Caco-2 (cell line): ENCODE measurements at places on chromosomes 7 and 10. TPM values are rescaled to one million over a fixed set of nuclear protein-coding genes. Genes with fewer than 3 reads are reported as not detected.
A peak's percentile ranks its signal among the peaks of the same experiment; 100 is the strongest.

DNA sequence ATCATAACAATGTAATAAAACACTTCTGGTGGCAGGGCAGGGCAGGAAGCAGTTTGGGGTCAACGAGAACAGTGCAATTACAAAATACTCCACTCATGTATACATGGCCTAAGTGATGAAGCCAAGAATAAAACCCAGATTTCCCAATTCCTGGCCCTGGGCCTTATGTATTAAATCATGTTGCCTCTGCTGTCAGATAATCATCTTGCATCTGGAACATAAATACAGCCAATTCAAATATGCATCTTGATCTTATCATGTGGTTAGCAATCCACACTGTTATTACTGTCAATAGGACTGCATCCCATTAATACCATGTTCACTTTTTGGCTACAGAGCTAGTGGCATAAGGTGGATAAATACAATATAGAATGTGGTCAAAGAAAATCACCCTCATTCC lies 186.5 kb upstream of the SLC25A13 start:
- no peak for DNase-seq

DNA sequence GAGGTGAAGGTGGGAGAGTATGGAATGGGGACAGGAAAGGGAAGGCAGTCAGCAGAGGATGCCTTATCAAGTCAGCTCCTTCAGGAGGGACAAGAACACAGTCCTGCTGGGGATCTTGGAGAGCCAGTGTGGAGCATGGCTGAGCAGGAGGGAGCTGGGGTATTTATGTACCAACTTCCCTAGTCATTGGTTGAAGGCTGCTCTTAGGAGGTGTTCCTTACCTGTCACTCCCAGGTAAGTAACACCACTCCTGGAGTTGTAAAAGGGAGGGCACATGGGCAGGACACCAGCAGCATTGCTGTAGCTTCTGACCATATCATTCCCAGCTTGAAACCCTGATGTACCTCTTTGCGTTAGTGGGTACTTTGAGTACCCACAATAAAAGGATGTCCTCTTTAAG lies 29.8 kb downstream of the SLC29A3 start:
- no peak for DNase-seq

- no peak for DNase-seq
These were observed 1.4 kb downstream of the LARP4B start for GRCh38 chr10:929960-930624.

DNA sequence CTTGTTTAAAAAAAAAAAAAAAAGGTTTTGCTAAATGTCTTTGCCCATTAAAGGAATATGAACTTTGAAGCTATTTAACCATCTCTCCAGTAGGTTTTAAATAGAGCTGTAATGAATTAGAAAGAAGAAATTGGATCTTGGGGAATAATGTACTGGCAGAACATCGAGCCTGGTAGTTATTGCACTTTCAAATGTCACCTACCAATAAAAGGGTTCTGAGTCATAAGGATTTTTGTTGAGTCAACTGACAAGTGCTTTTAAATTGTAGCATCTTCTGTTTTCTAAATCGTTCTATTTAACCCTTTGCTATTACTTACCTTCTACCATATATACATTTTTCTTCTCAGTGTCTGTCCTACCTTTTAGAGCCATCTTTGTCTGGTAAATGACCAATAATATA lies 10.7 kb downstream of the CUTC start:
- no peak for DNase-seq

- DNase-seq, result no peak
These were observed 1.5 kb downstream of the HDAC9 start for GRCh38 chr7:18497082-18497481.

DNA sequence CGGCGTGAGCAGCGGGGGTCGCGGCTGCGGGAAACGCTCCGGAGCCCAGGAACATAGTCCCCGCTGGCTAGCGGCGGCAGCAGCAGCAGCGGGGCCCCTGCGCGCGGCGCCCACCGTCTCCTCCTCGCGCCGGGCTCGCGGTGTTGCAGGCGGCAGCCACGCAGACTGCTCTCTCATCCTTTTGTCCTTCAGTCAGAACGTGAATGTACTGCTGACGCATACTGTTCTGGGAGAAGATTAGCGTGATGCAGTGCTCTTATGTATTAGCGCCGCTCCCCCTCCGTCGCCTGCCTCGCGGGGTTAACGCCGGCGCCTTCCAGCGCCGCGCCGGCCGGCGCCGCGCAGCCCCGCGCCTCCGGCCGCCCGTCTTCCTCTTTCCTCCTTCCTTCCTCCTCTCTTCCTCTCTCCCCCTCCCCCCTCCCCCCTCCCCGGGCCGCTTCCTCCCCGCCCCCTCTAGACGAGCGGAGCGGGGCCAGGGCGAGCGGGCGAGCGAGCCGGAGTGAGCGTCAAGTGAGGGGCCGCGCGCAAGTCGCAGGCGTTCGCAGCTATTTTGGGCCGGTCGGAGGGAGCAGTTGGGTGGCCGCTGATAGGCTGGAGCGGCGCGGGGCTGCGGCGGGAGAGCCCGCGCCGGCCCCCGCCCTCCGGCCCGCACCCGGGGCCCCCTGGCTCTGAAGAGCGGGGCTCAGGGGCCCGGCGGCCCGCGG lies 816 bp upstream of the LRRC4 start:
- no peak for DNase-seq

DNA sequence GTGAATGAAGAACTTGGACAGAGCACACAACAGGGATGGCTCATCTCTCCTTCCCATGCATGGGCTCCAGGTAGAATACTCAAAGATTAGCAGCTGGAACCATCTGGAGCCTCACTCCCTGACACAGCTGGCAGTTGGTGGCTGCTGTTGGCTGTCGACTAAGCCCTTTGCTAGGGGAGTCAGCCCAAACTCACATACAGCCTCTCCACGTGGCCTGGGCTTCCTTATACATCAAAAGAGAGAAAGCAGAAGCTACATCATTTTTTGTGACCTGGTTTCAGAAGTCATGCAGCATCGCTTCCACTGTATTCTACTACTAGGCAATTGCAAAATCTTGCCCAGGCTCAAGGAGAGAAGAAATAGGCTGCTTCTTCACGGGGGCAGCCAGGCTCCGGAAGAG lies 24.4 kb downstream of the ASNS start:
- no peak for DNase-seq

GRCh38 chr10:12916587-12916986 lies 84.9 kb downstream of the CCDC3 start:
- no peak for DNase-seq

GRCh38 chr10:66680886-66681285 lies 244.9 kb upstream of the LRRTM3 start:
- no peak for DNase-seq

GRCh38 chr7:31171984-31172383 lies 119.9 kb downstream of the ADCYAP1R1 start:
- no peak for DNase-seq

DNA sequence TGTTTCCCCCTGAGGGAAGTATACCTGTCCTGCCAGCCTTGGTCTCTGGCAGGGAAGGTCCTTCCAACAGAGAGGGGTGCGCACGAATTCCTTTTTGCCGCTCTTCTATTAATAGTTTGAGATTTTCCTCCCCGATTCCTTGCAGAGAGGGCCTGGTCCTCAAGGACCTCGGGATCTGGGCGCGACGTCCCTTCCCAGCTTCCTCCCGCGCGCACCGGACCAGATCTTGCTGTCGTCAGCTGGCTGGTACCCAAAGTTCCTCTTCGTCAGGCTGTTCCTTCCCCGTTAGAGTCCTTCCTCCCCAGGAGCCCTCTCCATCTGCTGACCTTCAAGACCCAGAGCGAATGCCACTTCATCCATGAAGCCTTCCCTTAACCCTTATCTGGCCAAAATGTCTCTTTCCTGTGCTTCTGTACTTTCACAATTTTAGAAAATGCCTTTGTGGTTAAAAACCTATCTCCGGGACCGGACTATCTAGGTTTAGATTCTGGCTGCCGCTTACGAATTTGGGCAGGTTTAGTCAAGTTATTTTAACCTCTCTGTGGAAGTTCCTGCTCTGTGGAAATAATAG lies 851 bp upstream of the GOT1 start:
- peak; percentile 49 for DNase-seq

DNA sequence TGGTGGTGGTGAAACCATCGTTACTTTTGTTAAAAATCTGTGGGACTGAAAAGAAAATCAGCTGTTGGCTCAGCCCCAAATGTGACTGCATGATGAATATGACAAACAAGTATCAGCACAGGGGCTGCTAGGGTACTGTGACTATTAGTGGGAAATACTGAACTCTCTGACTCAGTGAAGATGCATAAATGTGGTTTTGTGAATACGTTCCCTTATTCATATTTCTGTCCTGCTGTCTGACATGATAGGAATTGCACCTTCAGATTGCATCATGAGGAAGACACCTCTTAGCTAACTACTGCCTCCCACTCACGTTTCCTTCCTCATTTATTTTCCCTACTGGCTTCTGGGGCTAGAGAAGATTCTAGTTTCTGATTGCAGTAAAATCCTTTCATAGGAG lies 1.4 kb downstream of the CLEC5A start:
- no peak for DNase-seq

DNA sequence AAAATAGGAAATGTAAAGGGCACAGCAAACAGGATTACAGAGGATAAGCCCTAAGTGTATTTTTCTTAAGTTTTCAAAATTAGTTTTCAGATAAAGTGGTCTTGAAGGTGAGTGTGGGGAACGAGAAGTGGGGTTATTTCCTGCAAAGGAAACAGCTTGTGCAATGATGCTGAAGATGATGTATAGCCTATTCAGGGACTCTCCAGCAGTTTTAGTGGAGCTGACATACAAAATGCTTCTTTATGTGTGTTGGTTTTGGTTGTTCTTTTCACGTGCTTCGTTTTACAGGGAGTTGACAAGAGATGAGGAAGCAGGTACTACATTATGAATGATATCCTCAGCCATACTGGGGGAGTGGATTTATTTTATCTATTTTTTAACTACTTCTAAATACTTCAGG lies 20.5 kb downstream of the CASD1 start:
- DNase-seq, result no peak

DNA sequence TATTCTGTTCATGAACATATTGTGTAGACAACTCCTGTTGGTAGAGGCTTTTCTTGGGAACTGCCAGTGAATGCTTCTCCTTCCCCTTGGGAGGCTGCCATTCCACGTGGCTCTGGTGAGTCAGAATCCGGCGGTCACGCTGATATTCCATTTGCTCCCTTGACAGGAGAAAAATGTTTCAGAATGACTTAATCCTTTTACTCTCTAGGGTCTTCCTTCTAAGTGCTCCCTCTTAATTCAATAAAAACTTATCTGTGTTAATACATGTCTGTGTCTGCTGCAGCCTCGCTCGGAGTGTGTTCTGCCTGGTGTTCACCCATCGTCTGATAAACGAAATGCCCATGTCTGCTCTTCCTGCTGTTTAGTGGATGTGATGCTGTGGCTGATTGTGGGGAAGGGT lies 278.6 kb downstream of the ARHGAP12 start:
- no peak for DNase-seq

- no peak for DNase-seq
These were observed 23.9 kb upstream of the CYCS start for GRCh38 chr7:25148772-25149575.

DNA sequence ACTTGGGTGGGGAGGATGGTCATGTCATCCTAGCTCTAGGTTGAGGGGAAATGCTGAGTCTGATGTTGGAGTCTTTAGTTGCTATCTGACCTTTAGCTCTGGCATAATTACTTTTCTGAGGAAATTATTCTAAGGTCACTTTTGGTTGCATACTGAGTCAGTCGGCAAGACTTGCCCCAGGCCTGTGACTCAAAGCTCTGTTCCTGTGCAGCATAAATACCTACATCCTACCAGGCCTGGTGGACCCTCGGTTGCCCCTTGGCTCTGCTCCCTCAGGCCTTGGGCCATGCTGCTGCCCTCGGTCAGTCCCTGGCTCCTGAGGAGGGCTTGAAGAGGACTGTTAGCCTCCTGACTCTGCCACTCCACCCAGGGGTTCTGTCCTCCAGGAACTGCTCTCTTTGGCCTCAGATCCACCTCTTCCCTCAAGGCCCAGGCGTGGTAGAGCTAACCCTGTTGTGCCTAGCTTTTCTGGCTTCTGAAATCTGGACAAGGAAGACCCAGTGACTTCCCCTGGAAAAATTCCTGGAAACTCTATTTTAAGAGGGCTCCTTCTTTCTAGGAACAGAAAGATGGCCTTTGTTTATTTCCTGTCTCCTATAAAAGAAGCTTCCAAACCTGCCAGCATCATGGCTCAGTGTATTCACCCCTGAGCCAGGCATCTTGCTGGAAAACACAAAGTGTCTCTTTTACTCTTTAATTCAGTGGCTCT lies 71.2 kb downstream of the TMEM178B start:
- DNase-seq, result no peak

DNA sequence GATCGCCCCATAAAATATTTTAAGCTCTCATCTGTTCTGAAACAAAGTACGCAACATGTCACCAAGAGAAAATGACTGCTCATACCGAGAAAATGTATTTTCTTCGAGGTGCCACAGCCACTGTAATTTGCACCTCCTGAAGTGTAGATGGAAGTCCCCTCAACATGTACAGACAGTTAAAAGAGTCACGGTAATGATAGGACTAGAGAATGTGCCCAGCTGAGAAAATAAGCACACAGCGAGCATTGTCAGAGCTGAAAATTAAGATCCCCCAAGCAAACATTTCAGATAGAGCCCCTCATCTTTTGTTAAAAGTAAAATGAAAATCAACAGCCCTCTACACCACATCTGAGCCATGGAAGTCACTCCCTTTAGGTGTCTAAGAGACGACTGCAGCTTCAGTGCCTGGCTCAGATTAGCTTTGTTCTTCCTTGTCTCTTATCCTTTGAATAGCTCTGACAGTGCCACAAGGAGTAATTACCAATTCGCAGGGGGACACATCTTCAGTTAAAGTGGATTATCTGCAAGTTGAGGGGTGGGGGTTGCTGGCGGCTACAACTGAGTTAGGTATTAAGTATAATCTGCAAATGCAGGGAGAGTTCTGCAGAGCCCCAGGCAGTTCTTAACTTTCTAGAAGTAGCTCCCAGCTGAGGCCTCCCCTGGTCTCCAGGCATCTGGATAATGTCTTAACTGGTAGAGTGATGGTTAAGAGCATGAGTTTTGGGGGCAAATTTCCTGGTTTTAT lies 222.7 kb upstream of the C7orf33 start:
- DNase-seq, result no peak

- DNase-seq, result no peak
These were observed 178.5 kb downstream of the AMPH start for GRCh38 chr7:38452681-38453108.

The DDC gene
- 75.9 and 87.0 TPM in 2 replicates for total RNA-seq

The CALML5 gene
- not detected in 2 replicates for total RNA-seq

The C7orf57 gene
- not detected in 2 replicates for total RNA-seq

The EIF5AL1 gene
- total RNA-seq, result 0.93 and 1.1 TPM in 2 replicates

The STEAP4 gene
- 0.05 TPM in 1 of 2 replicates, not detected in the other for total RNA-seq

The ARMS2 gene
- not detected in 2 replicates for total RNA-seq

The MRLN gene
- 0.88 and 0.98 TPM in 2 replicates for total RNA-seq

The FKBP9 gene
- 74.3 and 82.6 TPM in 2 replicates for total RNA-seq

The ADRB1 gene
- total RNA-seq, result 2.1 and 2.3 TPM in 2 replicates
